CD4-positive, alpha-beta T cell treated with Interleukin-4 for 1 hour (primary cell): ENCODE measurements at places on chromosomes 1 and 21.

- DNase-seq: no peak
Measured at GRCh38 chr1:33188572-33189275, 6.9 kb upstream of the TRIM62 start.

DNA sequence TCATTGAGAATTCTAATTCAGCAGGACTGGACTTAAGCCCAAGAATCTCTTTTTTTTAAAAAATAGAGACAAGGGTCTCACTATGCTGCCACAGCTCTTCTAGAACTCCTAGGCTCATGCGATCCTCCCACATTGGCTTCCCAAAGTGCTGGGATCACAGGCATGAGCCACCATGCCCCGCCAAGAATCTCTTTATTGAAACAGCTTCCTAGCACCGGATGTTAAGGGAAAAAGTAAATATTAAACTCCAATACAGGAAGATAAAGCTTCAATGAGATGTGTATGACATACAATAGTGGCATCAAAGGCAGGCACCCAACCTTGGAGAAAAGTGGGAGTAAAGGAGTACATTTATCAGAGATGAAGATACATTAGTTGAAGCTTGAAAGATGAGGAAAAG, 25.5 kb downstream of the PUM1 start:
- DNase-seq: no peak

DNA sequence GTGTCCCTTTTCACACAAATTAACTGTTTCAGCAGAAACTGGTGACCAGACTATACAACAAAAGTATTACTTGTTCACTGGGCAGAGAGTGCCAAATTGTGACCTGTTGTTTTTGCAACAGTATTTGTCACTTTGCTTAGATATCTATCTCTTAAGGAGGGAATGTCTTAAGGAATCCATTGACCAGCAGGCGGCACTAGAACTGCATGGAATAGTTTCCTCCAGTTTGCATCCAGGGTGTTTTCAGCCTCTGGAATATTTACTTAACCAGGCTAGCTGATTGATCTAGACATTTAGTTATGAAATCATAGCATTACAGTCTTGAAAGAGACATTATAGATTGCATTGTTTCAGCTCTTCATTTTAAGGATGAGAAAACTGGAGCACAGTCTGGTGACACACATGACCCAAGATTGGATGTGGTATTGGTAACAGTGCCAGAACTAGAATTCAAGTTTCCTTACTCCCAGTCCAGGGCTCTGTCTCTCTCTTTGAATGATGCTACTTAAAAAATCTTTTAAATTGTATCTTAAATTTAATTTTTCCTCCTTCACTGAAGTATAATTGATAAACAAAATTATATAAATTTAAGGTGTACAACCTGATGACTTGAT, 16.9 kb downstream of the RPTN start:
- peak; percentile 19 for DNase-seq

- DNase-seq: peak; percentile 11
Measured at GRCh38 chr1:92563457-92564216, 76.9 kb upstream of the GFI1 start.

GRCh38 chr1:197391303-197392226, 123.5 kb downstream of the CRB1 start:
- peak; percentile 65 for DNase-seq

GRCh38 chr21:37688952-37689659, 227.2 kb downstream of the KCNJ6 start:
- DNase-seq: no peak

DNA sequence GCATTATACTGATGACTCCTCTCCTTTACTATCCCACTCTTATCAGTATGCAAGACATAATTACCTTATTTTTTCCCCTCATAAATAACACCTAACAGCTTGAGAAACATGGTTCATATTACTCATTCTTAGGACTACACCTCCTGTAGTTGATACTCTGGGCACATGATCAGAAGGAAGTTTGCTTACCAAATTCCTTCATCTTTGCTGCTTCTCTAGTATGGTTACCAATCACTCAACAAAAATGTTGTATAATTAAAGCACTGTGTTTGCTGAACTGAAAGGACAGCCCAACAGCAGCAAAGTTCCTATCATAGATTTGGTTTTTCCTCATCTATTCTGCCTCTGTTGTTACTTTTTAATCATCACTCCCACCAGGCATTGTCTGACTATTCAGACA, 586.3 kb downstream of the LRRIQ3 start:
- DNase-seq: no peak

DNA sequence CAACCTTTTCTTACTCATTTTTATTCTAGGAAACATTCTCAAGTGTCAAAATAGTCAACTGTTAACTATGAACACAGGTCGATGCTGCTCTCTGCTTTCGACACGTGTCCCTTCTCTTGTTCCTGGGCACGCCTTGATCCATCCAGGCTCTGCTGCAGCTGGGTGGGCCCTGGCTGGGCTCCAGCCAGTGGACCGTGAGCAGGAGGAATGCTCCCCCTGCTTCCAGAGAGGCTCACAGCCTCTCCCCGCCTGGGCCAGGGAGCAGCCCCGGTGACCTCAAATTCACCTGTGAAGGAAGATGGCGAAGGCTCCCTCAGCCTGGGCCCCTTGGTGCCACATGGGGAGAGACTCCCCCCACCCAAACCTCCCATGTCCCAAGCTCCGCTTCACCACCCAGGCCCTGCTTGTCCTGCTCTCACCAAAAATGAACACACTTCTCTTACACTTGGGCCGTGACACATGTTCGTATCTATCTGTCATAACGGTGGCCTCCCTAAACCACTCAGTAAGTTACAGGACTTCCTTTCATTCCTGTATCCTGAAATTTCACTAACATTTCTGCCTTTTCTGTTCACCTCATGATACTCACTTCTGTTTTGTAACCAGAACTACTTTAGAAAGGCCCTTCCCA, 24.6 kb upstream of the ADARB1 start:
- DNase-seq: no peak

DNA sequence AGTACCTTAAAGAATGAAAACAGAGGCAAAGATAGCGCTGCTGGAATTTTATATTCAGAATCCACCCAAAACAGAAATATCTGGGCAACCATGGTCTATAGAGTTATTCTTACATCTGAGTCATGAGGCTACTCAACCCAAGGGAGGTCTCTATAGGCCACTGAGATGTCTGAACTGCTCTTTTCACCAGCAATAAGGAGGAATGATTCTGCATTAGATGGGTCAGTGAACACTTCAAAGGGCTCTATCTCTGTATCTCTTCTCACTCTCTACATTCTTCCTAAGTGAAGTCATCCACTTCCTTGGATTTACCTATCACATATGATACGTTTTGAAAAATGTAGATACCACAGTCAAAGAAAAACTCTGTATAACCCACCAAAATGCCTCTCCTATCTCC, 90.2 kb upstream of the NGF start:
- no peak for DNase-seq

DNA sequence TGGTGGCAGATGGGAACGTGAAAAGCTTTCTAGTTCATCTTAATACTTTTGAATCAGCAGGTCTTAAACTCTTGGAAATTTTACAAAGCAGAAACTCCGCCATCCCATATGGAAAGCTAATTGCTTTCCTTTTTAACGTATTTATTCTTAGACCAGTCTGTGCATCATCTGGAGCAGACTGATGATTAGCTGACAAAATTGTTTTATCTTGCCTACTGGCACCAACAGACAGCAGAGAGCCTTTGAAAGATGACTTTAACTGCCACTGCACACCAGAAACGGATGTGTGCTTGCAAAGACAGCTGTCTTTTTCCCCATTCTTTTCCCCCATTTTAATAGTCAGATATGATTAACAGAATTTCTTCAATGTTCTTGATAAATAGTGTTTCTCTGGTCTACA, 97.0 kb downstream of the PLD5 start:
- DNase-seq: no peak

GRCh38 chr1:181354865-181355264, 128.5 kb upstream of the CACNA1E start:
- DNase-seq: no peak

DNA sequence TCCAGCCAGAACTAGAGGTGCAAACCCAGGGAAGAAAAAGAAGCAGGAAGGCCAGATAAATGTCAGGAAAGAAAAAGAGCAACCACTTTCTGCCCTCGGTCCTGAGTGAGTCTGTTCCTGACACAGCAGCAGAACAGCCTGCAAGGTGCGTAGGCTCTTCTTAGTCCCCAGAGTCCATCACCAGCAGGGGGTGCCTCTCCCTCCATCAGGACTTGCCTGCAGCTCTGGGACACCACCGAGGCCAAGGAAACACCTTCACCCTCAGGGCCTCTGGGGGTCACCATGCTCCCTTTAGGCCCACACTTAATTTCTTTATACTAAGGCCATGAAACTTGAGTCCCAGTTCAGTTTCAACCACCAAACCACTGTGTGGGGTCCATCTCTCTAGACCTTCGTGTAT, 43.7 kb upstream of the NFASC start:
- no peak for DNase-seq

DNA sequence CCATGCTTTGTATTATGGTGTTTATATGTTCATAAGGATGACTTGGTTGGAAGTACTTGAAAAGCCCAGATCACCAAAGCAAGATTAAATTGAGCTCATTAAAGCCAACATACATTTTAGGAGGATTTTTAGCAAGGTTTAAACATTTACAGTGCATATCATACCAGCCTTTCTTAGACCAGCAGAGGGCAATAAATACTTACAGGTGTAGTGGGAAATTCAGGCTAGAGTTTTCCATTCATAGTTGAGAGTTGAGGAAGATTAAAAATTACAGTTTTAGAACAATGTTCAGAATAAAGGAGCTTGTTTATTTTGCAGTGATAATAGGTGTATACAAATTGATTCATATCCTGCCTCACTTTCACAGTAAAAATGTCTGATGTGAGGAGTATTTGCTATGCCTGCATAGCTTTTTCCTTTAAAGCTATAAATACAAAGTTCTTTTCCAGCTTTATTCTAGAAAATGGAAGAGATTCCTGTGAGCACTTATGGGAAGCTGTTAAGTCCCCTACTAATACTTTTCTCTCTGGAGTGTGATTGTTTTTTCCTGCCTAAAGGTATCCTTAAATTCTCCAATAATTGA, 35.3 kb downstream of the DTL start:
- peak; percentile 71 for DNase-seq

DNA sequence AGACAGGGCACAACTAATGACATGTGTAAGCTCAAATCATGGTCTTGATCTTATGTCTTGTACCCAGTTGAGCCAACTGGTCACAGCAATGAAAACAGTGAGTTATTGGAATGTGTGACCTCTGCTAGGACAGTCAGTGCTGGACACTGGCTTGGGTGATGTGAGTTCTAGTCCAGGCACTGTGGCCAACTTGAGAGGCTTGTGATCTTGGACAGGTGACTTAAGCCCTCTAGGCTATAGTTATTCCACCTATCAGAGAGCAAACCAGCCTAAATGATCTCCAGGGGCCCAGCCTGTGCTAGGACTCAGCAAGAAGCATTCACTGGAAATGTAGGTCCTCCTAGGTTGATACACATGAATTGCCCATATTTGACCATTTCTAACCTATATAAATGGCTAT, 1.1 kb downstream of the KCNE2 start:
- no peak for DNase-seq

DNA sequence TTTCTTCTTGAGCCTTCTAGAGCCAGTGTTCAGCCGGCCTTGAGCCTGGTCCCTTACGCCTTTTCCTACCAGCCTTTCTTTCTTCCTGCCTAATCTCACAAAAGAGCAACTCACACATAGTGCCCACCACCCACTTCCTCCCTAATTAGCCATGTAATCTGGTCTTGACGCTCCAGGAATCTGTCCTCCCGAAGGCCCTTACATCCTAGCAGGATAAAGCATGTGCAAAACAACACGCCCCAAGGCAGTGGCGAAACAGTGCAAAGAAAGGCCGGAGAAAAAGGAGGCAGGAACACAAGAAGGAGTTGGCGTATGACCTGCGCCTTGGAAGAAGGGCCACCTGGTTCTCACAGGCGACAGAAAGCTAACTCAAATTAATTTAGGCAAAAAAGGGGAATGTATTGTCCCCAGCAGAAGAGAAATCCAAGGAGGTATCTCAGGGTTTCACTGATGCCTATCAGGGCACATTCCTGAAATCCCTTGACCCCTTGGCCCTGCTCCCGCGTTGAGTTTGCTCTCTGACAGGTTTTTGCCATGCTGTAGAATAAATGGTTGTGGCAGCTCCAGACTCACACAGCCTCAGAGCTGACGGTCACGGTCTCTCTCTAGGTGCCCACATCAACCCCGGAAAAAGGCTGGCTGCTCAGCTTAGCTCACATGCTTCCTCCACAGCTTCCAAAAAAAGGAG, 79.0 kb downstream of the ZNF281 start:
- no peak for DNase-seq

- no peak for DNase-seq
Measured at GRCh38 chr1:40699787-40700186, 8.3 kb downstream of the NFYC start.

GRCh38 chr1:235047331-235047871, 81.2 kb downstream of the TOMM20 start:
- DNase-seq: no peak

- no peak for DNase-seq
Measured at GRCh38 chr21:39156024-39156423, 27.2 kb downstream of the PSMG1 start.

GRCh38 chr1:61273167-61273705, 190.9 kb downstream of the NFIA start:
- no peak for DNase-seq

DNA sequence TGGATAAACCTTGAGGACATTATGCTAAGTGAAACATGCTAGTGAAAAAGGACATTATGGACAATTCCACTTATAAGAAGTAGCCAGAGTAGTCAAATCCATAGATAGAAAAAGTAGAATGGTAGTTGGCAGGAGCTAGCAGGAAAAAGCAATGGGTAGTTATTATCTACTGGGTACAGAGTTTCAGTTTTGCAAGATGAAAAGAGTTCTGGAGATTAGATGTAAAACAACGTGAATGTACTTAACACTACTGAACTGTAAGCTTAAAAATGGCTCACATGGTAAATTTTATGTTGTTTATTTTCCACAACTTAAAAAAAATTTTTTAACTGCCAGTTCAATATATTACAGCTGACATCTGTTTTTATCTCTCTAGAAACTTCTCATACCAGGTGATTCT, 19.4 kb downstream of the JAK1 start:
- DNase-seq: no peak

DNA sequence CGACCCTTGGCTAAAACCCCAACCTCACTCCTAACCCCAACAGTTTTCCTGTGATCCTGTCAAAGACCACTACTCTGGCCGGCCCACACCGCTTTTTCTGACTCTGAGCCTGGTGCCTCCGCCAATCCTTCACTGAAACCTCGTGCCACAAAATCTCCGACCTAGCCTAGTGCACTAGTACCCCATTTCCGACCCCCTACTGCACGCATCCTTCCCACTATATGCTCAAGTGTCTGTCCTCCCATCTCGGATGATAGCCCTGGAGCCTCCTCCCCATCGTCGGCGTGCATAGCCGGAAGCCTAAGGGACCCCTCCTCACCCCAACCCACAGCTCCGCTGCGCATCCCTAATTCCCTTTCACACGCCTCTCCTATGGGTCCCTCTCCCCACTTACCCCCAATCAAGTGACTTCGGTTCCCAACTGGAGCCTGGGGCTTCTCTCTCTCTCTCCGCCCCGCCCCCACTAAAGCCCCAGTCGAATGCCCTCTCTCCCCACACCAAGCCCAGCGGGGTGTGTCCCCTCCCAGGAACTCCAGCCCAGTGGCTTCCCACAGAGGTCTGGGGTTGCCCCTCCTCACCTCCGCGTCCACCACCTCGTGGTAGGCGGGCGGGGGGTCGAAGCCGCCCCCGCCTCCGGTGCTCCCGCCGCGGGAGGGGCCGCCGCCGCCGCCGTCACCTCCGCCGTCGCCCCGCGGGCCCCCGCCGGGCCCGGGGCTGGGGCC, 791 bp downstream of the USP24 start:
- DNase-seq: peak; percentile 23

- DNase-seq: no peak
Measured at GRCh38 chr1:48547561-48548220, 75.7 kb upstream of the SPATA6 start.

- no peak for DNase-seq
Measured at GRCh38 chr1:71753746-71754145, 528.6 kb downstream of the NEGR1 start.
